Tibial artery (tissue), 4 donors: ENCODE measurements at places on chromosomes 3 and 15.

DNA sequence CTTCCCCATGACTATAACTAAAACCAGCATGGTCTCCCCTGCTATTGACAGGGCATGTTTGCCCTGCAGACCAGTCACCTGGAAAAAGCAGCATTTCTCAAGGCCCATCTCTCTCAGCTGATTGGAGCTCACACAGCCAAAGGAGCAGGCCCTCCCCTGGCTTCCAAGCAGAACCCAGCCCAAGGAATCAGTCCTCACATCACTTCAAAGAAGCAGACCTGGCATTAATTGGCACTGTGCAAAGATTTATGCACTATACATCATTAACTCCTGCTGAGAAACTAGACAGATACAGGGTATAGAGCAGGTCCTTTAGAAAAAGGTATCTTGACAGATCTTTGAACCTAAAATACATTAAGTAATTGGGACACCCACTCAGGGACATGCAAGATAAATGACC, 323.8 kb upstream of the PPP2R3A start:
- DNase-seq, result no peak

GRCh38 chr15:89412905-89413411, 78.3 kb upstream of the POLG start:
- DNase-seq, result no peak

- no peak for DNase-seq
Measured at GRCh38 chr3:123302961-123303360, 101.2 kb downstream of the SEC22A start.

DNA sequence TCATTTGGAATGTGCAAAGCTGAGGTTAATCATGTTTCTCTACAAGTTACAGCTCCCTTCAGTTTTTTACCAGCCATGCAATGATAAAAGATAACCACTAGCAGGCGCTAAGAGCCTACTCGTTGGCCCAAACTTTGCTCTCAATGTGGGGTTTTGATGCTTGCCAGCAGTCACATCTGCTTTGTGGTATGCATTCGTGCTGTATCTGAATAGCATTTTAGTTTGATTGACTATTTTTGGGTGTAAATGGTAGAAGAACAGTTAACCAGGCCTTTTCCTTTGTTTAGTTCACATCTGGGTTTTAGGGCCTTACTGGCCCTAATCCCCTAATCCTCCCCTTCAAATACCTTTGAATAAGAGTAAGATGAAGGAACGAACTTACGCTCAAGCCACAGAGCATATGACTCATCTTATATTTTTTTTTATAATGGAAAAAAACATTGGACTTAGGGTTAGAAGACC, 4.4 kb upstream of the CLDN11 start:
- no peak for DNase-seq

DNA sequence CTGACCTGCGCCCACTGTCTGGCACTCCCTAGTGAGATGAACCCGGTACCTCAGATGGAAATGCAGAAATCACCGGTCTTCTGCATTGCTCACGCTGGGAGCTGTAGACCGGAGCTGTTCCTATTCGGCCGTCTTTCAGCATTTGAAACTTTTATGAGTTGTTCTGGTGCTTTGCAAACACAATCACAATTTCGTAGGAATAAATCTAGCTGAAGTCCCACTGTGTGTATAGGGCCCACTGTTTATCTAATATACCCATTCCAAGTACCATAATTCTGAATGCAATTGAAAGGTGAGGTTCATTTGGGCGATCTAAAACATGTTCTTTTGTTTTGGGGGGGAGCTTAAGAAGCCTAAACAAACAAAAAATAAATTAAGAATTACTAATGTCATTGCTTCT, 572.1 kb downstream of the FGF12 start:
- DNase-seq, result no peak

DNA sequence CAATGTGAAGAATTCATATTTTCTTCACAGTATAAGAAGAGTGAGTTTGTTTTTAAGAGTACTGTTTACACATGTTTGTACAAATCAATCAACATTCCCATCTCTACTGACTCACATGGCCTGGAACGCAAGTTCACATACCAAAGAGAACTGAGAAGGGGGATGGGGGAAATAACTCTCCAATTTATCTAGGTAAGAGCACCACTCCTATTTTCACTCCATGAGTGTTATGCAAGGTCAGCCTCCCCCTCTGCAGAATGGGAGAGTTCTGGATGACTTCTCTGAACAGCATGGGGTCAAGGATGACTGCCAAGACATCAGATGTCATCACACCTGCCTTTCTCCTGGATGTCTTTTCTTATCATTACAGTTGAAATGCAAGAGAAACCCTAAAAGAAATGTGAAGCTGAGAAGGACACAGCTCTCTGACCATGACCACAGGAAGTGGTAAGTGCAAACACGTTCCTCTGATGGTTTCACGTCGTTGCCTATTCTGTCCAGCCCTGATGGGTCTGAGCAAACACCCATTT, 95.2 kb downstream of the SEMA6D start:
- no peak for DNase-seq

DNA sequence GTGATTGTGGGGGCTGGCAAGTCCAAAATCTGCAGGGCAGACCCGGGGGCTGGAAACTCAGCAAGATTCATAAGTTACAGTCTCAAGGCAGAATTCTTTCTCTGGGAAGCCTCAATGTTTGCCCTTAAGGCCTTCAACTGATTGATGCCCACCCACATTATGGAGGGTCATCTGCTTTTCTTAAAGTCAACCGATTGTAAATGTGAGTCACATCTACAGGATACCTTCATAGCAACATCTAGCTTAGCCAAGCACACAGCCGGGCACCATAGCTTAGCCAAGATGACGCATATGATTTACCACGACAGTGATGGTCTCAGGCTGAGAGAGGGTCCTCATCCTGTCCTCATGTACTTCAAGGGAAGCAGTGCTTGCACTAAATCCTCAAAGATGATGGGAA, 43.5 kb downstream of the IDH2 start:
- DNase-seq, result no peak

DNA sequence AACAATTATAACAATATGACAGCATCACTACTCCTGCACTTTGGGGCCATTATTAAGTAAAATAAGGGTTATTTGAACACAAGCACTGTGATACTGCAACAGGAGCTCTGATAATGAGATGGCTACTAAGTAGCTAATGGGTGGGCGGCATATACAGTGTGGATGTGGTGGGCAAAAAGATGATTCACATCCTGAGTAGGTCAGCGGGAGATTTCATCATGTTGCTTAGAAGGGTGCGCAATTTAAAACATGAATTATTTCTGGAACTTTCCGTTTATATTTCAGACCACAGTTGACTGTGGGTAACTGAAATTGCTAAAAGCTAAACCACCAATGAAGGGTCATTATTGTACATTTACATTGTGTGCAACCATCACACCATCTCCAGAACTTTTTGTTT, 42.3 kb downstream of the FBXO22 start:
- DNase-seq, result no peak

DNA sequence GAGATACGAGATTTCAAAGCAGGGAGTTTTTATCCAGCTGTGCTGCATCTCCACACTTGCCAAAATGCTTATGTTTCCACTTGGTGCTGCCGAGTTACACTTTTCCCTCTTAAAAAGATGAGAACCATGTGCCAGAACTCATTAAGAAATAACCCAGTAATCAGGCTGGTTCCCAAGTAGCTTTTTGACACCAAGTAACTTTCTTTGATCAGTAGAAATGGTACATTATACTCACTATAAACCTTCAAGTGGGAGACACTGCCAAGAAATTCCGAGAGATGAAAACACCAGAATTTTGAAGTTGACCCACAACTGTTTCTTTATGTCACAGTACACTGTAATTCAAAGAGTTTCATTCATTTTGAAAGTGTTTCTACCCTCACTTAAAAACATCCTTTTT, 164.6 kb upstream of the CCDC54 start:
- DNase-seq, result no peak

- no peak for DNase-seq
Measured at GRCh38 chr15:57406062-57406772, 29.9 kb downstream of the CGNL1 start.

- no peak for DNase-seq
Measured at GRCh38 chr15:59746777-59747176, 57.7 kb upstream of the BNIP2 start.

DNA sequence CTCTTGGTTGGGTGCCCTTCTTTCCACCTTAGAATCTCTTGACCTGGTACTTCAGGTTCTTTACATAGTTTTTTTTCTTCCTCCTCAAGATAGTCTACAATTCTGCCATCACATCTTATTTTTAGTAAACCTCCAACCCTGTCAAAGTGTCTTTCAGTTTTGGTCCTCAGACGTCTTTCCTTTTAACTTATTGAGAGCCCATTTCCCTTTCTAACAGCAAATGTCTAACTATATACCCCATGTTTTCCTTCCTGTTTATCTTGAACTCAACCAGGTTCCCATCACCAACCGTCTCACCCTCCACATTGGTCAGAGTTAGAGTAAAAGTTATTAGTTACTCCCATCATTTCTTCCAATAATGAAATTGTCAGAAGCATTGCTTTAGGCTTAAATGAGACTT, 10.4 kb downstream of the KBTBD12 start:
- no peak for DNase-seq

DNA sequence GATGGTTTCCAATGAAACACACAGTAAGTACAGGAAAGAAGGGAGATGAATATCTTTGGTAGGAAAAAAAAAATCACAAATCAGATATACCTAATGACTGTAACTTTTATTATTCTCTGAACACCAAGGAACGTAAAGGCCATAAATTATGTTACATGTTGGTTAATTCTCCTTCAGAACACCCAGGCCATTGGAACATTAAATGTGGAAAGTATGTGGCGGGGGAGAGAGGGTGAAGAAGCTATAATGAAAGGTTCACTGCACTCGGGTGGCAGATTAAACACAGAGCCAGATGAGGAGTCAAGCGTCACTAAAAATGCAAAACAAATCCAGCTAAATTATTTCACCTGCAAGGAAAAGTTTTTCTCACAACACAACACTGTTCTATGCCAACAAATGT, 193.8 kb downstream of the FHIT start:
- DNase-seq, result no peak

GRCh38 chr15:76345583-76345879, 9.0 kb downstream of the ISL2 start:
- DNase-seq, result no peak

GRCh38 chr3:60010781-60011180, 961.0 kb upstream of the CFAP20DC start:
- no peak for DNase-seq
